ENCODE measurements at places on chromosomes 5 and 9.

GRCh38 chr5:171258737-171259415 is 50.2 kb upstream of the TLX3 start:
- no peak for DNase-seq

DNA sequence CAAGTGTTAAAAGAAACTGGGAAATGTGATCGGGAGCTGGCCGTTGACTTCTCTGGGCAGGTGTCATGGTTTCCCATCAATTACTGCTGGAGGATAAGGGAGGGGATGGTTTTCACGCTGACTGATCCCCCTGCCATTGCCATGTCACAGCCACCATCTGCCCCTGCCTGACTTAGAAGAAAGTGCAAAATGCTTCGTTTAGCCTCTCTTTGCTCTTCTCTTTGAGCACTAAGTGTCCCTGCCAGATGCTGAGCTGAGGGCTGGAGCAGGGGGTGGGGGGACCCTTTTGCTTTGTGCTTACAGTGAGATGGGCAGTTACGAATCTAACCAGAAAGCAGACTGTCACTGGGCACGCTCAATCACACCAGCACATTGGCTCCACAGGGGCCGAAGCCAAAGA is 138.4 kb upstream of the ALDH1B1 start:
- DNase-seq: no peak

- no peak for DNase-seq
Observed at GRCh38 chr9:34954225-34954624, 3.9 kb upstream of the PHF24 start.

- no peak for DNase-seq
Observed at GRCh38 chr9:15262581-15262980, 44.4 kb downstream of the TTC39B start.

DNA sequence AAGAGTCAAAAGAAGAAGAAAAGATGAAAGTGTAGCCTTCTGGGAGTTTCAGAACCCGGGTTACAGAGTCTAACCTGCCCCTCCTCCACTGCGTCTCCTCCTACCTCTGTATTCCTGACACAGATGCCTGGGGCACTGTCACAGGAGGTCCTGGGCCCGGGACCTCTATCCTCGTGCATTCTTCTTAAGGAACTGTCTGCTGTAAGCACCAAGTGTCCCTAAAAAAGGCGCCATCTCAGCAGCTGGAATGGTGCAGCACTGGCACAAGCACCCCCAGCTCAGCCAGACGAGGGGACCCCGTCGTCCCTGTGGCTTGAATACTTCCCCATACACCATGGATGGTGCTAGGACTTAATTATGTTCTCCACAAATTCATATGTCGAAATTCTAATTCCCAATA is 35.8 kb upstream of the MVB12B start:
- no peak for DNase-seq

GRCh38 chr5:111556501-111556900 is 44.2 kb upstream of the STARD4 start:
- DNase-seq: no peak
